ENCODE measurements at places on chromosomes 2 and 18.

DNA sequence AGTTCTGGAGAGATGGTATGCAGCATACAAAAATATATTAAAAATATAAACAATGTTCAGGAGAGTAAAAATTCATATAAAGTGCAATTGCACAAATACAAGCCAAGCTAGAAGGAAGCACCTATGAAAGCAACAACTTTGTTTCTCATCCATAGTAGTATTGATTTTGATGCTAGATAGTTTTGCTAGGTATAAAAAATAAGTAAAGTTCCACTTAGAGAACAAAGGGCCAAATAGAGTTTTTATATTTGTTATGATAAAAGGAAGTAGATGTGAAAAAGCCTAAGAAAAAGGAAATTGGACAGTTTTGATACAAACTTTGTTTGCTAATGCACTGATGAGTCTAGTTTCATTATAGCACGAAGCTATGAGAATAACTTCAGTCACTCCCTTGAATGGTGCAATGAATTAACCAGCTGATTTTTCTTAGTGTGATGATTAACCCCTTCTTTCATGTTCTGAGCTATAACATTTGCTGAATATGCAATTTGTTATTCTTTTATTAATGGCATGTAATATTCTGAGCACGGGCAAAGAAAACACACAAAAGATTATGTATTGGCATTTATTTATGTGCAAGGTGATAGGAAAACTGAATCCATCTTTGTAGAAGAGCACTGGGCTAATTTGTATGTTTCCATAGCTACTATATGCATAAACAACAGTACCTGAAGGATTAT lies 24.7 kb downstream of the SLC5A7 start:
- DNase-seq, result no peak

DNA sequence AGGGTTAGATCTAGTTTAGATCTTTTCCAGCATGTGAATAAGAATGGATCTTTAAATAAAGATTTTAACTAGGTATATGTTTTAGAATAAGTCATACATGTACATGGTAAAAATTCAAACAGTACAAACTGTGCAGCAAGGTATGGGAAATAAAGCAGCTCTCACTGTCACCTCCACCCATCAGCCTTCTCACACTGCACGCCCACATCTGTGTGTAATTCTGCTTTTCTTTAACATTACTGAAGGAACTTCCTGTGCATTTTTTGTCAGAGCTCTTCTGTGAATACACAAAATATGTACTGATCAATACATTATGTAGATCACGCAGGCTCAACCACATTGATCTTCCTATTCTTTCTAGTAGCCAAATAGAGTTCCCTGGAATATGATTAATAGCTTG lies 3.4 kb downstream of the CASP8 start:
- DNase-seq, result no peak

DNA sequence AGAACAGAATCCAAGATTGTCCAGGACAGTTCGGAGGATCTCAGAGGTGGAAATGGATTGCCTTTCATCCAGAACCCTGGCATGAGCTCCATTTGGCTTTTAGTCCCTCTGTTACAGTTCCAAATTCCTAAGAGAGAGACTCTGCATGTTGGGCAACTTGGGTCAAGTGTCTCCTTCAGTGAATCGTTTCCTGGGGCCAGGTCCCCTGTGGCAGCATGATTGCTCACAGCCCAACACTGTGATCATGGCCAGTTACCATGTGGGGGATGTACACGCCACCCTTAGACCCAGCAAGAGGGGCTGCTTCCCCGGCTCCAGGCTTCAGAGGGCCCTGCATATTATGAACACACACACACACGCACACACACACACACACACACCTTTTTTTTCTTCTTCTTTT lies 118.6 kb upstream of the GLI2 start:
- no peak for DNase-seq

GRCh38 chr2:126888046-126888445 lies 10.6 kb upstream of the TEX51 start:
- DNase-seq, result no peak

- DNase-seq, result no peak
These were observed 4.9 kb downstream of the TM4SF20 start for GRCh38 chr2:227374158-227374557.

DNA sequence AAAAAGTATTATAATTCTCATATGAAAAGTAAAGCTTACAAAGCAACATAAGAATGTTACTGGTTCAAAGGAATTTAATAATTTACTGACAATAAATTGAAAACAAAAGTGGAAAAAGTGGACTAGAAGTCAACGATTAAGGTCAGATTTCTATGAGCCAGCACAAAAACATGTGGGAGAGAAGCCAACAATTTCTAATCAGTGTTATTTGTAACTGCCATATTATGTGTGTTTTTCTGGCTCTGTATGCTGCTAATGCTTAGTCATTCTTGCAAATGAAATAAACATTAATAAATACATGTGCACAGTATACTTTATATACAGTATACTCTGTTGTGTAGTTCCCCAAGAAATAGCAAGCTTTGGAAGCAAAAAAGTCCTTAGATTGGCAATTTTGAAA lies 301.3 kb upstream of the RGPD4 start:
- DNase-seq, result no peak

GRCh38 chr2:203871371-203871983 lies 3.9 kb downstream of the CTLA4 start:
- no peak for DNase-seq

DNA sequence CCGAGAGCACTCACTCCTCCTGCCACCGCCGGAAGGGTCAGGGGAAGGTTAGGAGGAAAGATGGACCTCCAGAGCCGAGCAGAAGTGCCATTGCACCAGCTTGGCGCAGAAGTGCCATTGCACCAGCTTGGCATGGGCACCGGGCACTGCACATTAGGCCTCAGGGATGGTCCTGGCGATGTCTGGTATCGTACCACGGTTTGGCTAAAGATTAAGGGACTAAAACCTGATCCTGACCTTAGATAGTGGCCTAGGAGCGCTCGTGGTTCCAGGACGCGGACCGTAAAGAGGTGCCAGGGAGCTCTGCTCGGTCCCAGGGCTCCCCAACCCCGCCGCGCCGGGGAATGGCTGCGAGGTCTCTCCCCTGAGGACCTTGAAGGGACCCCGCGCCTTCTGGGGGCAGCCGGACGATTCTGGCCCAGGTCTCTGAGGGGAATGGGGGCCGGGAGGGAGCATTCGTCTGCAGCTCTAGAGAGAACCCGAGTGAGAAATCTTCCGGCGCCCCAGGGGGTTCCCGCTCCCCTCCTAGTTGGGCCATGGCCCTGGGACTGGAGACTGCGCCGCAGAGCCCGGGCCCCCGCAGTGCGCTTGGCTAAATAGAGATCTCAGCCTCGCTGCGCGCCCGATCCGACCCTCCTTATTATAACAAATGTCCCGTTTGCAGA lies 1.8 kb downstream of the PAX8 start:
- DNase-seq, result no peak

DNA sequence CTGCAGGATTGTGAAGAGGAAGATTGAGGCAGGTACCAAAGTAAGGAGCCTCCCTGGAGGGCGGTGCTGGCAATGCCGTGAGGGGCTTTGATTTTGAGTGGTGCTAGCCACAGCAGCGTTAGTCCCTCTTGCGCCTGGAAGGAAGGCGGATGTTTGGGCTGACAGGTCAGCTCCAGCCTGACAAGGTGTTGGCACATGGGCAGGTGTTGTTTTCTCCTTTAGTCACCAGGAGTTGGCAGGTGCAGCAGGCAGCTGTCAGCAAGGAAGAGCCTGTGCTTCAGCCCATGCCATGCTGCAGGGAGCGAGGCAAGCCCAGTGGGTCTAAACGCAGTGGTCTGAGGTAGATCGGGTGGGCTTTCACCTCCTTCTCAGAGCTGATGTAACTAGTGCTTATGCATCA lies 8.5 kb downstream of the SEC11C start:
- DNase-seq, result peak; percentile 51

DNA sequence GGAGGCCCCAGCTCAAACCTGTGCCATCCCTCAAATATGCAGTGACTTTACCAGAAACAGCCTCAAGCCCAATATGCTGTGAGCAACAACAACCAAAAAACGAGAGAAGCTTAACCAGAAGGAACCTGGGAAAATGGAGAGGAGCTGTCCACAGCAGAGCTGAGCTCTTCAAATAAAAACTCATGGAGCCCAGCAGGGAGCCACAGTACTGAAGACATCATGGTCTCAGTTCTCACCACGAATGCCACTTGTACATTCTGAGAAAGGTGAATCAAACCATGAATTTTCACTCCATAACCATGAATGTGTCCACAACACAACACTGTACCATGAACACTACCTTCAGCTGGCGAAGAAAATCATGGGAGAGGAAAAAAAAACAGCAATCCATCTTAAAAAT lies 50.5 kb downstream of the KLHL14 start:
- no peak for DNase-seq

DNA sequence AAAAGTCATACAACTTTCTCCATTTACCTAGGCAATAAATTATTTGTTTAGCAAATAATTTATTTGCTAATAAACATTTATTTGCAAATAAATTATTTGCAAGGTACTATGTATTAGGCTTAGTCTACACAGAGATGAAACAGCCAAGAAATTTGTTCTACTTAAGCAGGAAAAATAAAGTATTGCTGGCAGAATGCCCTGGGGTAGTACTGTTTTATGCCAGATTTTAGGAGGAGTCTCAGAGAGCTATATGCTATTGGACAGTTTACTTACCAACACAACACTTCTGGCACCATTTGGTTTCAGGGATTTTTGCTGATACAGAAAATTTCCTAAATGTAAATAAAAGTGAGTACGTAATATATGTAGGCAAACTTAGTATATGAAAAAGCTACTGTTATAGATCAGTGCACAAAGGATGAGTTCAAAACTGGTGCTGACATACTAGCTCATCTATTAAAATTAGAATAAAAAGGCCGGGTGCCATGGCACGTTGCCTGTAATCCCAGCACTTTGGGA lies 23.2 kb upstream of the CDKL4 start:
- DNase-seq, result no peak

DNA sequence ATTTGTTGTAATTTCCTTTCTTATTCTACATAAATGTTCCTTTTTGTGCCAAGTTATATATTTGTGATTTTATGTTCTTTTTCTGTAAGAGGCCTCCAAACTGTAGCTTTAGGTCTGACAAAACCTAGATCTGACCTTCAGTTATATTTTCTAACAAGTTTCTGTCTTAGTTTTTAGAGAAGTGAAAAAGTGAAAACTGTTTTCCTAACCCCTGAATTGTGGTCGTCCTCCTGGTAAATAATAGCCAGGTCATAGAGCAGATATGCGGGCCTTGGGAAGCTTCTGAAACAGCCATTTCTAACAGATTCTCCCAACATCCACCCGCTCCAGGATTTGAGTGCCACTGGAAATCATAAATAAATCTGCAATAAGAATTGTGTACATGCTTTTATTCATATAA lies 398.4 kb upstream of the CWC22 start:
- no peak for DNase-seq

DNA sequence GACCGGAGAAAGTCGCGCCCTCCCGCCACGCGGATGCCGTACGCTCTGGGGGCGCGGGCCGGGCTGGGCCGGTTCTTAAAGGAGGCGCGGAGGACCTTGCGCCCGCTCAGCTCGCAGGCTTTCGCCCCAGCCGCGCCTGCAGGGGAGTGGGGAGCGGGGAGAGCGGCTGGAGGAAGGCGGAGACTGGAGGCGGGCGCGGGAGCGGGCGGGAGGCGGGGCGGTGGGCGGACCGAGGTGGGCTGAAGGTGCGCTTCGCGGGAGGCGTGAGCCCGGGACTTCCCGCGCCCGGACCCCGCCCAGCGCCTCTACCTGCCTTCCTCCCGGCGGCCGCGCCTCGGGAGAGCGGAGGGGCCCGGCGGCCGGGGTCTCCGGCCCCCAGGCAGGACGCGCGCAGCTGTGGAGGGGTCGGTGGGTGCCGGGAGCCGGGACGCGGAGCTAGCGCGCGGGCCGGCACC lies at the start of gene ADRA2B:
ADRA2B (minus strand) TSS at position 148 of the 455 bp plus-strand sequence. CDS start 422 bp downstream, outside the sequence.
- DNase-seq, result no peak

DNA sequence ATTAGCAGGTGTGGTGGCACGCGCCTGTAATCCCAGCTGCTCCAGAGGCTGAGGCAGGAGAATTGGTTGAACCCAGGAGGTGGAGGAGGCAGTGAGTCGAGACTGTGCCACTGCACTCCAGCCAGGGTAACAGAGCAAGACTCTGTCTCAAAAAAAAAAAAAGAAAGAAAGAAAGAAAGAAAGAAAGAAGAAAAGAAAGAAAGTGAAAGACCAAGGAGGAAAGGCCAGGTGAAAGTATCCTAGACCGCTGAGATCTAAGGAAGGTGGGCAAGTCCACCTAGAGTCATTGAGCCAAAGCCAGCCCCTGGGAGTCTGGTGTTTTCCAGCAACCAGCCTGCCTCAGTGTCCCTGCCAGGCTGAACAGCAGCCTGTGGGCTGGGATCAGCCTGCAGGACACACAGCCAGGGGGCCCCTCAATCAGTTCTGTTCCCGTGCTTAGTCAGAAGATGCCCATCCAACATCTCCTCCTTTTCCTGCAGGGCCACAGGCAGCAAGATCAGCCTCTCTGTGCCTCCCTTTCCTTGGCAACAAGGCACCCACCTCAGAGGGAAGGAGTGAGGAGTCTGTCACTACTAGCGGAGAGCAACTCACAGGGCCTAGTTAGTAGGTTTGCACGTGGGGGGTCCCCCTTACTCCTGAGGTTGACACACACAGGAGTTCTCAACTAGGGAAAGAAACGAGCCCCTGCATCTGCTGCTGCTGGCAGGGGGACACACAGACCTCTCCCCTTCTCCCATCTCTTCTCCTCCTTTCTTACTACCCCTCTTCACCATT lies 64.1 kb downstream of the SMAD7 start:
- DNase-seq, result no peak

DNA sequence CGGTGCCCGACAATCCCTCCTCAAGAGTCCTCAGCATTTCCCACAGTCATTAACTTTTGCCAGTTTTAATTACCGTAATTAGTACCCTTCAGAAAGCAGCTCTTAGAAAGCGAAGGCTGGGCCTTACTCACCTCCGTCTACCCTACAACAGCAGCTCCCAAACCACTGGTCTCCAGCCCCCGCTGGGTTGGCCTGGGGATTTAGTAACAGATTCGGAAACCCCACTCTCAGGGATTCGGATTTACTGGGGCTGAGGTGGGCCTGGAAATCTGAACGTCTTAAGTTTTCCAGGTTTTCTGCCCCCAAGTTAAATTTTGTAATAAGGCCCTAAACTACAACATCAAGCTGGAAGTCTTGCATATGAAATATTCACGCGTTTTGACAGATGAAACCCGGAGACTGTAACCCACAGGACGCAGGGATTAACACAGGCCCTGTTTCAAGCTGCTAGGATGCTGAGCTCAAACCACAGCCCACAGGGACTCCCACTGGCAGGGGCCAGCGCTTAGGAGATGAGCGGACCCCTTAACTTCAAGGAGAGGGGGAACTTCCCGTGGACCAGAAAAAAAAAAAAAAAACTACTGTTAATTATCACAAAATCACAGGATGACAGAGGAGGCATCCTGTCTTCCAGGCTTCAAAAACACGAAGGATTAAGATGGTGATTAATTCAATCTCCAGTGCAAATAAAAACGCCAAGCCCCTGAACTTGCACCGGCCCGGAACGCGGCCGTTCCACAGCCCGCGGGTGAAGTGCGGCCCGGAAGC lies 985 bp downstream of the ILKAP start:
- DNase-seq, result no peak

DNA sequence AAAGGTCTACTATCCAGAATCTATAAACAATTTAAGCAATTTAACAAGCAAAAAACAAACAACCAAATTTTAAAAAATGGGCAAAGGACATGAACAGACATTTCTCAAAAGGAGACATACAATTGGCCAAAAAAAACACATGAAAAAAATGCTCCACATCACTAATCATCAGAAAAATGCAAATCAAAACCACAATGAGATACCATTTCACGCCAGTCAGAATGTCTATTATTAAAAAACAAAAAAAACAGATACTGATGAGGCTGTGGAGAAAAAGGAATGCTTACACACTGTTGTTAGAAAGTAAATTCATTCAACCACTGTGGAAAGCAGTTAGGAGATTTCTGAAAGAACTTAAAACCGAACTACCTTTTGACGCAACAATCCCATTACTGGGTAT lies 66.4 kb upstream of the SESTD1 start:
- DNase-seq, result no peak

Data from NCI-H187 treated with DMSO at 0.1 percent for 48 hours (cell line).